ENCODE measurements at places on chromosomes 4 and X.
A peak's percentile ranks its signal among the peaks of the same experiment; 100 is the strongest.

DNA sequence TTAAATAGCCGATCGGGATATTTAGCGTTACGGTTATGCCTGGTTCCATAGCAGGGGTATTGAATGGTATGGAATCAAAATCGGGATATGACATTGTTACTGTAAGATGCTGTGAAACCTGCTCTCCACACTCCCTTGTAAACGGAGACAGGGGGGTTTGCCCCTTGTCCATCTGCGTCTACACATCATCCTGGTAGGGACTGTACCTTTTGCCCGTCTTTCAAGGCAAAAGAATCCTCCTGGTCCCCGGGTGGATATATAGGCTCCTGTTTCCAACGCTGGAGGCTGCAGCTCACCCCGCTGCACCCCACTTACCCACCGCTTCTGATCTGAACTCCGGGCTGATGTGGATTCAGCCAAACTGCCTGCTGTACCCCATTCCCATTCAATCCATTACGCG lies 189.1 kb downstream of the SHOX start:
- DNase-seq, result no peak

GRCh38 chr4:174210354-174210753 lies 73.1 kb downstream of the FBXO8 start:
- no peak for DNase-seq

GRCh38 chrX:24423960-24424359 lies 41.1 kb upstream of the PDK3 start:
- no peak for DNase-seq

DNA sequence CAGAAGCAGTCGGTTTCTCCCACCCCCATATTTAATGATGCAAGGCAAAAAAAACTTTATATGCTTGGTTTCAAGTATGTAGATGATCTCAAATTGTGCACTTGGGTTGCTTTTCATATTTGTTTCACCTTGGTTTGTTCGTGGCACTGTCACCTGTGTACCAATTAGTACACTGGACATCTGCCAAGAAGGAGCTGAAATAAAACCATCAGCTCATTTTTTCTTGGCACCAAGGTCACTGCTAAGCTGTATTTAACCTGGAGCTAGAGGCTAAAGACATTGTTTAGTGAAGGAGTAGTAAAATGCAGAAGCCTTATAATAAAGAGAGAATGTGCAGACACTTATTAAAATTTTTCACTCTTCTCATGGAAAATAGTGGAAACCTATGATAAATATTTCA lies 430.8 kb downstream of the ARHGAP24 start:
- DNase-seq, result no peak

- no peak for DNase-seq
These were observed 18.5 kb downstream of the WDR1 start for GRCh38 chr4:10097906-10098779.

- no peak for DNase-seq
These were observed 25.1 kb upstream of the DDX53 start for GRCh38 chrX:22974616-22975015.

DNA sequence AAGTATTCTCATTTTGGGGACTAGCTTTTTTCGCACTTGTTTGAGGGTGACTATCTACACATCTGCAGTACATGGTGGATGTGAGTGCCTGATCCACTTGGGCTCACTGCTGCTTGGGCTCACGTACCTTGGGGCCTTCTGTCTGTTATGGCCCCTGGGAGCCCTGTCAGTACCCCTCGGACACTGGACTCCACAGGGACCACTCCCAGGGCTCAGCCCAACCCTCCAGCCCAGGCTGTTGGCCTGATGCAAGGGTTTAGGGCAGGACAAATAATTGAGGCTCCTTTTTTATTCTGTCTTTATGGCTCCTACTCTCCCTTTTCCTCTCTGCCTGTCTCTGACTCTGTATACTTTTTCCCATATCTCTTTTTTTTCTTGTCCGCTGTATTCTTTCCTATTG lies 32.7 kb upstream of the MSN start:
- DNase-seq, result no peak

GRCh38 chr4:141179474-141180373 lies 41.0 kb upstream of the ZNF330 start:
- DNase-seq, result no peak

GRCh38 chr4:19540859-19541540 lies 710.7 kb upstream of the SLIT2 start:
- DNase-seq, result no peak

GRCh38 chr4:76201276-76201675 lies 12.3 kb downstream of the SCARB2 start:
- no peak for DNase-seq

GRCh38 chrX:108091878-108092291 lies 307 bp downstream of the ATG4A start:
- peak; percentile 4 for DNase-seq

DNA sequence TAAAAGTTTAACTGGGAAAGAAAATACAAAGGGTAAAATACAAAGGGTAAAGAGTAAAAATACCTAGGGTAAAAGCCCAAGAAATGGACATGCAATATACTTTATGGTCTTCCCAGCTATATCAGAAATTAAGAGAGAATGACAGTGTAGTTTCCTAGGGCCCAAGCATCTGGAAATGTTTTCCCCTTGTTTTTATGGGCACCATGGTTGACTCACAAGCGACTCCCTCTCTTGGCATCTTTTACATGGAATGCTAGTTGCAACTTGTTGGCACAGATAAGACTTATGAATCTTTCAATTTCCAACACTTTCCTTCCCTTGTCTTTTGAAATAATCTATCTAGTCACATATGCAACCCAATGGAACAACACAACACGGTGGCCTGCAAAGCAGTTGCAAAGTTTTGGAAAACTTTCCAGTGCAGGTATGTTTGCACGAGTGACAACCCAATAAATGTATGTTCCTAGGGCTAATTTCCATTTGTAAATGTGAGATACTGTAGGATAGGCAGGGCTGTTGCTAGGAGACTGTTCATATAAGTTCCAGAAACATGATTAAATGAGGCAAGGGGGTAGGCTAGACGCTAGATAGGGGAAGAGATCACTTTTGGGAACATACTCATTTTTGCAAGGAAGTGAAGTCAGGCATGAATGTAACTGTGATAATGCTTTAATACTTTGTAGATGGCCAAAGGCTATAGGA lies 36.4 kb upstream of the CWH43 start:
- DNase-seq, result peak; percentile 40
